H4 (cell line): ENCODE measurements at places on chromosomes 3 and 15. TPM values are rescaled to one million over a fixed set of nuclear protein-coding genes. Genes with fewer than 3 reads are reported as not detected.
A peak's percentile ranks its signal among the peaks of the same experiment; 100 is the strongest.

Gene ZCWPW2
- total RNA-seq, result 0.37 and 0.45 TPM in 2 replicates

Gene SAMD7
- total RNA-seq, result not detected in 2 replicates

Gene IGF2BP2
- total RNA-seq, result 17.7 and 23.7 TPM in 2 replicates

Gene CIP2A
- 15.4 and 22.3 TPM in 2 replicates for total RNA-seq

GRCh38 chr15:38555686-38556334 lies 8.8 kb downstream of the RASGRP1 start:
- DNase-seq, result no peak

GRCh38 chr15:31516874-31517273 lies 190.2 kb downstream of the KLF13 start:
- no peak for DNase-seq

GRCh38 chr3:140342668-140343067 lies 335.2 kb upstream of the TRIM42 start:
- DNase-seq, result peak; percentile 37

Gene CCR4
- not detected in 2 replicates for total RNA-seq

Gene SI
- 0.04 TPM in 1 of 2 replicates, not detected in the other for total RNA-seq

Gene SLMAP
- 9.4 and 17.0 TPM in 2 replicates for total RNA-seq

- DNase-seq, result peak; percentile 66
Measured at GRCh38 chr15:57561041-57561711, 30.5 kb upstream of the MYZAP start.

Gene DUOX1
- not detected in 2 replicates for total RNA-seq

DNA sequence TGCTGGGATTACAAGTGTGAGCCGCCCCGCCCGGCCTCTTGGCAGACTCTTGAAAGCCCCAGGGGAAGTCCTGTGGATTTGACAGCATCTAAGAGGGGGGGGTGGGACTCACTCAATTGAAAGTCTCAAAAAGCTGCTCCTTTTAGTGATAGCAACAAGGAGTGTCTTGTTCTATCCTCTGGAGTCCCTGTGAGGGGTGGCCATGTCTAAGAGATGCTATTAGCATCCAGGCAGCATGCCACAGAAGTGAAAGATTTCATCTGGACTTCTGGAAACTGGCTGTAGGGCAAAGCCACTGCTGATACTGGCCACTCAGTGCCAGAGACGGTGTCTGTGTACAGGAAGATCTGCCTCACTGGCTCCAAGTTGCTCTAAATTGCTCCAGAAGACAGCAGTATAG lies 74.0 kb downstream of the DHX36 start:
- DNase-seq, result no peak

- DNase-seq, result no peak
Measured at GRCh38 chr3:59895972-59896371, 846.1 kb upstream of the CFAP20DC start.

GRCh38 chr3:173889596-173889995 lies 492.1 kb downstream of the NLGN1 start:
- DNase-seq, result no peak

Gene ST8SIA2
- total RNA-seq, result 0.04 and 1.6 TPM in 2 replicates

- peak; percentile 48 for DNase-seq
Measured at GRCh38 chr15:35308802-35309201, 223.7 kb upstream of the NANOGP8 start.

DNA sequence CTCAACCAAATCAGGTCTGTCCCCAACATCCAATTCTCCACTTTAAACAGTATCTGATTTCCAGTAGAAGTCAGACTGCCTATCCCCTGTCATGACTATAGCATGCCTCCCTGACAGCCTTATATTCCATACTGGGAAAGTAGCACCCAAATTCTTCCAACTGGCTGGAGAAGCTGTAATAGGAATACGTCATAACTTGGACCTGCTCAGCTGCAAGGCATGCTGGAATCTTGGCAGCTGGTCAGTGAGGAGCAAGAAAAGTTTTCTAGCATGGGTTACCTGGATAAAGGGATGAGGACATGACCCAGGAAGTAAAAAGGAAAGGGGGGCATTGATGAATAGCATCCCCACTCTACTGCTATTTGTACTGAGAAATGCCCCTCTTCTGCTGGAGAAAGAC lies 8.9 kb downstream of the SEMA5B start:
- DNase-seq, result no peak

DNA sequence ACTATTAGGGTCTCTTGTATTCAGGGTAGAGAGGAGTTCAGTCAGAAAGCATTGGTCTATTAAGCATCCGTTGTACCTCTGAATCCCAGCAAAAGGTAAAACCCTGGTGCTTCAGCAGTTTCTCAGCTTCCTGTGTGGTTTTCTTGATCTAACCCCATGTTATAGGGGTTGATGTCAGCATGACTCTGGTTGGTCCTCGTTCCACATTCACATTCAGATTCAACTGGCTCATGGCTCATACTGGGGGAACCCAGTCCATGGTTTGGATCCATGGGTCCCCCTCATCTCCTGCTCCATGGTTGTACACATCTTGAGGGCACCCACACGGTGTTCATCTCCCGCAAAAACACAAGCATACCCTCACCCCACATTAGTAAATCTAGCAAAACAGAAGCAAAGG lies 47.7 kb upstream of the C2CD4B start:
- DNase-seq, result no peak

DNA sequence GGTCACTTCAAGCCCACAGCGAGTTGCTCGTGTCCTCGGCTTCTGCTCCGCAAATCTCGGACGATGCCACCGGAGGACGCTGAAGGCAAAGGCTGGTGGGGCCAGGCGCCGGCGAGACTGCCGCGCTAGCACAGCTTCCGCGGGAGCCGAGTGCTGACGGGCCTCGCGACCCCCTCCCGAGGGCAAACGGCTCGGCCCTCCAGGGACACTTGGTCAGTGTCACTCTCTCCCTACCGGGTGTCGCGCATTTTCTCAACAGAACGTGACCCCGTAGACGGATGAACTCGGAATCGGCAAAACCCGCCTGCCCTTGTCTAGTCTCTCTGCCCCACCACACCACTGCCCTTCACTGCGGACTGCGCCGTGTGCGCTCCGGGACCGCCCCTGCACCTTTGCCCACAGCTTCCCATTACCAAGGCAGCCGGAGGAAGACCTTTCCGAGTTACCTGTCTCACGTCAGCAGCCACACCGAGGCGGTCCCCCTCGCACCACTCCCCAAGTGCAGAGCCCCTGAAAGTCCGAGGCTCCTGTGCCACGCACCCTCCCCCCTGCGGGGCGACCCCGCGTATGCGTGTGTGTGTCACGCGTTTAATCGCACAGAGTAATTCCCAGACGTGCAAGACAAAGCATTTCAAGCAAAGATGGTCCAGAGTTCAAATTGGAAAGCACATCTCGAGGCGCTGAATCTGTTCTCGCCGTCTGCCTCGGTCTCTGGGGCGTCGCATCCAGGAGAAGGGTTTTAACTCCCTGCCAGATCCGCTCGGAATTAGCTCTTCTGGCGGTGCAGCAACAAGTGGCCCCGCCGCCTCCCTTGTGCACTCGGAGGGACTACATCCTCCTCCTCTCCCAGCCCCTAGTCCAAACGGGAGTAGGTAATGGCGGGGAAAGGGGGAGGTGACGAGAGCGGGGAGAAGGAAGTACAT lies 245.0 kb upstream of the TOPAZ1 start:
- no peak for DNase-seq

- peak; percentile 78 for DNase-seq
Measured at GRCh38 chr3:54999159-54999558, 71.3 kb upstream of the LRTM1 start.
